Activated CD4-positive, alpha-beta T cell treated with anti-CD3 and anti-CD28 coated beads for 36 hours (primary cell): ENCODE measurements at places on chromosomes 7 and 10.
A peak's percentile ranks its signal among the peaks of the same experiment; 100 is the strongest.

- DNase-seq = no peak
Measured at GRCh38 chr7:50496569-50496968, 46.4 kb upstream of the FIGNL1 start.

DNA sequence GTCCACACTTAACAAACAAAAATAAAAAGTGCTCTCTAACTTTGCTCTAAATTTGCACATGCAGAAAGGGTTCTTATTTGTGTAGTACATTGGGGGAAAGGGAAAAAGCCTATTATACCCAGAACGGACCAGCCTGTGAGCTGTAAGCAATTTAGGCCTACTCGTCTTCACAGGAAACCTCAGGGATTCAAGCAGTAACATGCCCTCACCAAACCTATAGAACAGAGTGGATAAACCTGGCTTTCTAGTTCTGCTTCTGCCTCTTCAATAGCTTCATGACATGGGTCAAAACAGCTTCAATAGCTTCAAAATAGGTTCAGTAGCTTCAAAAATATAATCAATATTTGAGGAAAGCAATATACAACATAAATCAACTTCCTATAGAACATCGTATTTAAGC lies 163.7 kb downstream of the ARL4A start:
- DNase-seq = no peak

- DNase-seq = no peak
Measured at GRCh38 chr10:107085665-107086525, 78.6 kb downstream of the SORCS1 start.

DNA sequence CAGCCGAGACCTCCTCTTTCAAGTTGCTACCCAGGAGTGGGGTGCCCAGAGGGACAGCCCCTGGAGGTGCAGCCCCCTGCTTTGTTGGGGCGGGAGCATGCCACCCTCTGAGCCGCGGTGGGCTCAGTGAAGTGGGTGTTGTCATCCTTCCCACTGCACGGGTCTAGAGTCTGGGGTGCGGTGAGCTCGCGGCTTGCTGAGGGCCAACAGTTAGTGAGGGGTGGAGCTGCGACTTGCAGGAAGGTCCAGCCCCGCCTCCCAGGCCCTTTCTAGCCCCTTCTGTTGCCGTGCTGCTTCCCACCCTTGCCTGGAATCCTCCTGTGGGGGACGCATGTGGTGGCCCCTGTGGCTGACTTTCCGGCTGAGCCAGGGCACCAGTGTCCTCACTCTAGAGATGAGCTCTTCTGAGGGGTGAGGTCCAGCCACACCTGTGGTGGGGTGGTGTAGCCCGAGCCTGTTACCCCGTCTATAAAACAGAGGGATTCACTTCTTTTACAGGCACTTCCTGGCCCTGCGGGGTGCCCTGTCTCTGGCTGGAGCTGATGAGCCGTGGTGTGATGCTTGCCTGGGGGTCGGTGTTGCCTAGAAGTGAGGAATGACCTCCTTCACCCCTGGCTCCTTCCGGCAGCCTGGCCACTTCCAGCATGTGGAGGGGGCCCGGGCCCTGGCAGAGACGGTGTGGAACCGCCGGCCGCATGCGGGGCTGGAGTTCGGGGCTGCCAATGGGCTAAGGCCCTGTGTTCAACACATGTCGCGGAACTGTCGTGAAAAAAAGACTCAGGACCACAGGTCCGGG lies 127.9 kb downstream of the FAM53B start:
- no peak for DNase-seq

GRCh38 chr10:86855513-86855912 lies 99.1 kb downstream of the BMPR1A start:
- no peak for DNase-seq

- no peak for DNase-seq
Measured at GRCh38 chr10:80700760-80701444, 163.2 kb downstream of the SH2D4B start.

GRCh38 chr10:69348816-69349541 lies 67.7 kb downstream of the TACR2 start:
- no peak for DNase-seq

DNA sequence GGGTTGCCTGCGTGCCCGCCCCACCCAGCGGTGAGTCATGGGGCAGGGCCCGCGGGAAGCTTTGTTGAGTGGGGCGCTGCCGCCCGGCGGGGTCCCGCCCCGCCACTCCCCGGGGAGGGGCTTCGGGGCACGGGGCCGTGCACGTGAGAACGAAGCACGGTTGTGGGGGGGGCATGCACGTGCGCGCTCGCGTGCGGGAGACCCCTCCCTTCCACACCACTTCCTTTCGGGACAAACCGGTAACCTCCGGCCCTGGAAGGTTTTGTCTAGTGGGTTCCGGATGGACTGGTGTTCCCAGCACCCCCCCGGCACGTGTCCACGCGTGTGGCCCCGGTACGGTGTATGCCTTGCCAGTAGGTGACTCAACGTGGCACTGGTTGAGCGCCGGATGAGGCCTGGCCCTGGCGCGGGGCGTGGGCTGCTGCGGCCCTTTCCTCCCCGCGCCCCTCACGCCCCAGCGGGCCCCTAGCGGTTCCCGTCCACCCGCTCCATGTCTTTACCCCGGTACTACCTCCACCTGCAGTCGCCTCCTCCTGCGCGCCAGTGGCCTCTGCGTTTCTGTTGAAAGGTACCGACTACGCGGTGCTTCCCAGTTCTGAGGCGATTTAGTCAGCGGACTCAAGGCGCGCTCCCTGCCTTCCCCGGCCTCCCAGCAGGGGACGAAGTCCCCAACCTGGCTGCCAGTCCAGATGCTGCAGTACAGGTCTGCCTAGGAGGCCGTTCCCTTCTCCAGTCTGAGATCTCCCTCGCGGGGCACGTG lies 3.1 kb downstream of the ADIRF start:
- peak; percentile 88 for DNase-seq

GRCh38 chr7:137020351-137020750 lies 151.9 kb downstream of the CHRM2 start:
- no peak for DNase-seq

DNA sequence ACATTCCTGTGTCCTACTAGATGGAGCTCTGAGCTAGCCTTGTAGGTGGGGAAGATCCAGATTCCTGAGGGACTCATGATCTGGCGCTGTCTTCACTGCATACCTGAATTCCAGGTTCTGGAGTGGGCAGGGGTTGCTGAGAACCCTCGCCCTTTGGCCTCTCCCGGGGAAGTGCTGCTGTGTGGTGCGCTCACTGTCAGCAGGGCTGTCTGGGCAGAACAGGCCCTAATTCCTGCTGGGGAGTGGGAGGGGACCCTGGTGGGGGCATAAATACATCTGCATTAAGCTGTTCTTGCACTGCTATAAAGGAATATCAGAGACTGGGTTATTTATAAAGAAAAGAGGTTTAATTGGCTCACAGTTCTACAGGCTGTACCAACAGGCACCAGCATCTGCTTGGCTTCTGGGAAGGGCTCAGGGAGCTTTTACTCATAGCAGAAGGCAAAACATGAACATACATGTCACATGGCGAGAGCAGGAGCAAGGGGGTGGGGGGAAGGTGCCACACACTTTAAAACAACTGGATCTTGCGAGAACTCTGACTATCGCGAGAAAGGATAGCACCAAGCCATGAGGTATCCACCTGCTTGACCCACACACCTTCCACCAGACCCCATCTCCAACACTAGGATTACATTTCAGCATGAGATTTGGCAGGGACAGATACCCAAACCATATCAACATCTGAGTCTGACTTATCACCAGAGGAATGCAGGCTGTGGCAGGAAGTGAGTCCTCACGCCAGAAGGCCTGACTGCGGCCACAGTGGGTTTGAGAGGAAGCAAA lies 115.0 kb downstream of the ADCY1 start:
- DNase-seq = no peak

DNA sequence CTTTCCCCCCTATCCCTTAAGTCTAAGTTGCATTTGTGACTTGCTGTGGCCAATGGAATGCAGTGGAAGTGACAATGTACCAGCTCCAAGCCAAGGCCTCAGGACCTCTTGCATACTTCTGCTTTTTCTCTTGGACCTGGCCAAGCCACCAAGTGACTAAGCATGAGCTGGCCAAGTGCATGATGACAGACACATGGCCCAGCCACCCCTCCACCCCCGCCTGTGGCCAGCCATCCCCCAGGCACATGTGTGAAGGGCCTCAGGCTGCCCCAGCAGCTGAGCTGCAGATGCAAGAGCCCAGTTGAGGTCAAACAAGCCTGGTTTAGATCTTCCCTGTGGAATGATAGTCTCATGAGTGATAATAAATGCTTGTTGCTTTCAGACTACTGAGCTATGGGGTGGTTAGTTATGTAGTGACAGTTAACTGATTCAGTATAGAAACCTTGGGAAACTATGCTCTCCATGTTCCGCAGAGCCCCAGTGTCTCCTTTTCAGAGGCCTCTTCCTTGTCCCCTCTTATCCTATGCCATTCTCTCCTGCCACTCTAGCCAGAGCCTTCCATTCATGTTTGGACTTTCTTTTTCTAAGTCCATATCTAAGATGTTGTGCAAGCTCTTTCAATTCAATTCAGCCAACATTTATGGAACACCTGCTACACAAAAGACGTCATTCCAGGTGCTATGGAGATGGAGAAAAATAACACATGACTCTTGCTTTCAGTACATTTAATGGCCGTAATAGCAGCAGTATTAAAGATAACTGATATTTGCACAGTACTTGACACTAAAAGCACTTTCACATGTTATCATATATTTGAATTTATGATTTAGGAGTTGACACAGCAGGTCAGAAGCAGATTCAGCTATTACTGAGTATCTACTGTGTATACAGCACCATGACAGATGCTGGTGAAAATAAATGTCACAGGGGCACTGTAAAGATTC lies 55.5 kb upstream of the LOXL4 start:
- DNase-seq = peak; percentile 22

- no peak for DNase-seq
Measured at GRCh38 chr7:15681186-15681585, 5.3 kb downstream of the MEOX2 start.

DNA sequence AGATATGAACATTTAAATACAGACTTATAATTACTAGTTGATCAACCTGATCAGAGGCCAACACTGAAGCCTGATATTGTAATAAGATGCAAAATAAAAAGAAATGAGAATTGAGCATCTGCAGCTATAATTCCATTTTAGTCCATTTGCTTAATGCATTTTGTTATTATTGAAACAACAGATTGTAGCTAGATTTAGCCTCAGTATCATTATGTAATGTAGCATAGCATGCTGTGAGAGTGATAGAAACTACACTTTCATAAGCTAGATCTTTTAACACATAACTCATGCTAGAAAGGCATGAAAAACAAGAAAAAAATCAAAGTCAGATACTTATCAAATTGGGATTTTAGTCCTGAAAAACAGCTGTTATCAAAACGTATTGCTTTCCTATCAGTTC lies 292.7 kb upstream of the ADARB2 start:
- no peak for DNase-seq

DNA sequence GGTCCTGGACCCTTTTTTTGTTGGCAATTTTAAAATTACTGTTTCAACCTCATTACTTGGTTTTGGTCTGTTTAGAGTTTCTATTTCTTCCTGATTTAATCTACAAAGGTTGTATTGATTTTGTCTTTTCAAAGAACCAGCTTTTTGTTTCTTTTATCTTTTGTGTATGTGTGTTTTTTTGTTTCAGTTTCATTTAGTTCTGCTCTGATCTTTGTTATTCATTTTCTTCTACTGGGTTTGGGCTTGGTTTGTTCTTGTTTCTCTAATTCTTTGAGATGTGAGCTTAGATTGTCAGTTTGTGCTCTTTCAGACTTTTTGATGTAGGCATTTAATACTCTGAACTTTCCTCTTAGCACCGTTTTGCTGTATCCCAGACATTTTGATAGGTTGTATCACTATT lies 8.5 kb upstream of the MRPS33 start:
- DNase-seq = no peak

DNA sequence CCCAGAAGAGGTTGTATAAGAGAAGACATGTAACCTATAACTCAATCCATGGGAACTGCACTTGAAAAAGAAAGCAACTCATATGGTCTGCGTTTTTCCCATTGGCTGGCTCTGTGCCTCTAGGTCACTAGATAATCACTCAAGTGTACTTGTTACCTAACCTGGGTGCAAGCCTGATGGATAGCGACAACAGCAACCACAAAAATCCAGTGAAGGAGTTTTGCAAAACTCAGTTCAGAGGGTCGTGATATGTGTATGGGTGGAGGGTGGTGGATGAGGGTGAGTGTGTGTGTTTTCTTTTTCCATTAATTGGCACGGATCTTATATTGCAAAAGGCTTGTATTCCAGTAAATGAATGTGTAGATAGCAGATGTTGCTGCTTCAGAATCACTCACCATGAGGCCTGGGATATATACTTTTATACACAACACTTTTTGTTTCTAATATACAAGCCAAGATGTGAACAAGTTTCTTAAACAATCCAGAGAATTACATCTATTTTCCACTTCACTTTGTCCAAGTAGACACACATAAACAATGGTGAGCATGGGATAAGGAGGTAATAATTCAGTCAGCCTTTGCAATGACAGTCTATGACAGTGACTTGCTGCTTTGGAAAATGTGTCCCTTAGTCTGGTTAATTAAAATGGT lies 286.9 kb upstream of the DKK1 start:
- no peak for DNase-seq

- DNase-seq = no peak
Measured at GRCh38 chr10:99906470-99906869, 103.3 kb downstream of the DNMBP start.

- DNase-seq = no peak
Measured at GRCh38 chr10:95305606-95306317, 15.0 kb upstream of the PDLIM1 start.

GRCh38 chr7:120874722-120875121 lies 16.8 kb upstream of the TSPAN12 start:
- DNase-seq = no peak

GRCh38 chr10:91592266-91592975 lies 40.5 kb downstream of the PPP1R3C start:
- no peak for DNase-seq

GRCh38 chr7:149297034-149297755 lies 35.2 kb downstream of the ZNF783 start:
- DNase-seq = no peak

DNA sequence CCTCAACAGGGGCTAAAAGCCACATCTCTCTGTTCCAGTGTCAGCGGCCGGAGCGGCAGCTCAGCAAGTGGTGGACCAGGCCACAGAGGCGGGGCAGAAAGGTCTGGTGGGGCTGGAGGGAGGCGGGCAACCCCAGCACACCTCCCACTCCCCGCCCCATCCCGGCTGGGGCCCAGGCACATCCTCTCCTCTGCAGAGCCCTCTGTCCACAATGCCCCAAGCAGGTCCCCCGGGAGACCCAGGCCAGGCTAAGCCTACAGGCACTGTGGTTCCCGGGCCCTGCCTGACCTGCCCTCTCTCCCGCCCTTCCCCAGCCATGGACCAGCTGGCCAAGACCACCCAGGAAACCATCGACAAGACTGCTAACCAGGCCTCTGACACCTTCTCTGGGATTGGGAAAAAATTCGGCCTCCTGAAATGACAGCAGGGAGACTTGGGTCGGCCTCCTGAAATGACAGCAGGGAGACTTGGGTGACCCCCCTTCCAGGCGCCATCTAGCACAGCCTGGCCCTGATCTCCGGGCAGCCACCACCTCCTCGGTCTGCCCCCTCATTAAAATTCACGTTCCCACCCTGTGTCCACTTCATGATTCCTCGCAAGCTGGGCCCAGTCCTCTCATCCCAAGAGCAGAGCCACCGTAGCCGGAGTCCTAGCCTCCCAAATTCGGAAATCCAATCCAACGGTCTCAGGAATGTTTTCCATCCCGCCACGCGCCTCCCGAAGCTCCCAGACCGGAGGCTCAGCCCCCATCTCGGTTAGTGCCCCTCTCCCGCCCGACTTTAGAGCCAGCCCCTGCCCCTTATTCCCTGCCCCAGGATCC lies 2.1 kb downstream of the ADIRF start:
- DNase-seq = peak; percentile 12

- no peak for DNase-seq
Measured at GRCh38 chr7:9981742-9982349, 991.8 kb upstream of the PHF14 start.

- DNase-seq = no peak
Measured at GRCh38 chr7:112362053-112362650, 88.1 kb upstream of the IFRD1 start.
